ENCODE measurements at places on chromosomes 12 and 14. TPM values are rescaled to one million over a fixed set of nuclear protein-coding genes. Genes with fewer than 3 reads are reported as not detected.

DNA sequence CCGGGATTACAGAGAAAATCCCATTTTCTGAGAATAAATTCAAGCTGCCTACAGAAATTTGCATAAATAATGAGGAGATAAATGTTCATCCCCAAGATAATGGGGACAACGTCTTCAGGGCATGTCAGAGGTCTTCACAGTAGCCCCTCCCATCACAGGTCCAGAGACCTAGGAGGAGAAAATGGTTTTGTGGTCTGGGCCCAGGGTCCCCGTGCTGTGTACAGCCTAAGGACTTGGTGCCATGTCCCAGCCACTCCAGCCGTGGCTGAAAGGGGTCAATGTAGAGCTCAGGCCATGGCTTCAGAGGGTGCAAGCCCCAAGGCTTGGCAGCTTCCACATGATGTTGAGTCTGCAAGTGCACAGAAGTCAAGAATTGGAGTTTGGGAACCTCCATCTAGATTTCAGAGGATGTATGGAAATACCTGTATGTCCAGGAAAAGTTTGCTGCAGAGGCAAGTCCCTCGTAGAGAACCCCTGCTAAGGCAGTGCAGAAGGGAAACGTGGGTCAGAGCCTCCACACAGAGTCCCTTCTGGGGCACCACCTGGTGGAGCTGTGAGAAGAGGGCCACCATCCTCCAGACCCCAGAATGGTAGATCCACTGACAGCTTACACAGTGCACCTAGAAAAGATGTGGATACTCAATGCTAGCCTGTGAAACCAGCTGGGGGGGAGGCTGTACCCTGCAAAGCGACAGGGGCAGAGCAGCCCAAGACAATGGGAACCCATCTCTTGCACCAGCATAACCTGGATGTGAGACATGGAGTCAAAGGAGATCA is 176.3 kb downstream of the RASSF9 start:
- no peak for DNase-seq

DNA sequence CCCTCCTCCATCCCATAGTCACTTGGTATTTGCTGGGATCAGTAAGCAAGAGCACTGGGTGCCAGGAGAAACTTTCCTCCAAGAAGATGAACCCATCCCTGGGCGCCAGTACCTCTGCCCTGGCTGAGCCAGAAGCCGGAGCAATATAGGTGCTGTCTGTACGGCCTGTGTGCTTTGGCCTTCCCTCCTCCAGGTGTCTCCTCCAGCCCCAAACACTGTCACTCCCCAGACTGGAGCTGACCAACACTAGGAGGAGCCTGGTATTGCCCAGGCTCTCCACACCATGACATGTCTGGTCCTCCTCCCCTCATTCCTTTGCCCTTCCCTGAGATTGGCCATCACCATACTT is 4.9 kb downstream of the GSTZ1 start:
- DNase-seq, result no peak

DNA sequence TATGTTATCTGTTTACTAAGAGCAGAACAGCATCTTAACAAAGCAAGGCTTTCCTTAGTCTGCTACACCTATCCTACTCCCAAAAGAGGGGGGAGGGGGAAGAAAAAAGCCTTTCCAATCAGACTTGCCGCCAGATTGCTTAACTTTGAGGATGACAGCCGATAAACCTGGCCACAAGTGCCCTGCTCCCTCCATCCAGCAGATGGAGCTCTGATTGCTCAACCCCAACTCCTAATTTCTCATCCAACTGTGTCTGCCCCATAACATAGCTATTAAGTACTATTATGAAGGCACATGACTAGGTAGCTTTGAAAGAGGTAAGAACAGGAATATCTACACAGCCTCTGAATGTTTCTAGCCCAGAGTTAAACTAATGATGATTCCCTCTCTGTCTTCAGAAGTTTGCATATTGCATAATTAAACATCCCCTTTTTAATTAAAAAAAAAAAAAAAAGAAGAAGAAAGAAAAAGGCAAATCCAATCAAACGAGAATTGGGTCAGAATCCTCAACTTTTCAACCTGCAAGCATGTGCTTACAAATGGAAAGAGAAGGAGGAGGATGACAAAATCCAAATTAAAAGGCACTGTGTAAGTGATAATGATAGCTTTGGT is 247.4 kb downstream of the GALC start:
- peak; percentile 54 for DNase-seq

DNA sequence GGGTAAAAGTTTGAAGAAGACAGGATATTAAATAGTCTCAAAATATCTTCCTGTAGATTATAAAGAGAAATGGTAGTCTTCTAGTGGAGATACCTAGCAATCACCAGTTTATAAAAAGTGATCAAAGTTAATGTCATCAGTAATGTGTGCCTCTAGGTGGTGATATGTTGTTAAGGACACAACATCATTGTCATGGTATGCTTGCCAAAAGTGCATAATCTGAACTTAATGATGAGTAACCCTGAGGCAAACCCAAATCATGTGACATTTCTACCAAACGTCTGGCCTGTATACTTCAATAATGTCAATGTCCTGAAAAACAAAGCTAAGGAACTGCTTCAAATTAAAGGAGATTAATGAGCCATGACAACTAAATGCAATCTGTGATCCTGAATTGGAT is 214.7 kb downstream of the PHLDA1 start:
- peak; percentile 59 for DNase-seq

- DNase-seq, result no peak
These were observed 81.2 kb downstream of the SCAF11 start for GRCh38 chr12:45909041-45909713.

DNA sequence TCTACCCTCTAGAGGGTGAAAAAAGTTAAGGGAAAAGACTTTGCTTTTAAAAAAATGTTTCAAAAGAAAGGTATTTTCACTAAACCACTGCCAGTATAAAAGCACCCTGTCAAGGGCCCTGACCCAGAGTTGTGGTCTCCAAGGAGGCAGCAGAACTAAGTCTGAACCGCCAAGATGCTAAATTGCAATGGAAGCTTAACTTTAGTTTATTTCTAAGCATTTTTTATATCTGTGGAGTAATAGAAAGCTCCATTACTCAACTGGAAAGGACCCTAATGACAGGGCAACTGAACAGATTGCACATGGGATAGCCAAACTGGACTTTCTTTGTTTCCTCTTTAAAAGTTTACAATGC is 379.8 kb downstream of the NAV3 start:
- no peak for DNase-seq

GRCh38 chr12:52015532-52016041 is 8.8 kb downstream of the TAMALIN start:
- DNase-seq, result no peak

DNA sequence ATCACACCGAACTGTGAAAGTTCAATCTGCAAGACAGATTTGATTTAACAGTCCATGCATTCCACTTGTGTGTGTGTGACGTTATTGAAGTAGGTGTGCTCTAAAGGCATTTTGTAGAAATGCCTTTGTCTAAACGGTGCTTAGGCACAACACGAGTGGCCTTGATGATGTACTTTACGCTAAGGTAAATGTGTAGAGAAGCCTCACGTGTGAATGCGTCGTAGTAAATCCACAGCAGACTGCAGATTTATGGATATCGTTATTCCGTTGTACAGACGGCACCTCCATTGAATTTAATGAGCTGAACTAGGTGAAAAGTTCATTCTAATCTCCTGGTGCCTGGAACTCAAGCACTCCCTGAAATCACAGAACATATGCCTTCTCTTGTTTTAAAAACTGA is 202.8 kb upstream of the STXBP6 start:
- DNase-seq, result no peak

FKBP4 gene
- 187 TPM for total RNA-seq

EIF2B1 gene
- total RNA-seq, result 68.3 TPM

STON2 gene
- total RNA-seq, result 13.4 TPM

EPYC gene
- total RNA-seq, result not detected

COCH gene
- total RNA-seq, result 87.6 TPM

Measured in A673 (cell line).